PC-3 (cell line): ENCODE measurements at places on chromosomes 5 and 9. TPM values are rescaled to one million over a fixed set of nuclear protein-coding genes. Genes with fewer than 3 reads are reported as not detected.

GRCh38 chr5:173496883-173497255 lies 119.6 kb downstream of the BOD1 start:
- no peak for DNase-seq

DNA sequence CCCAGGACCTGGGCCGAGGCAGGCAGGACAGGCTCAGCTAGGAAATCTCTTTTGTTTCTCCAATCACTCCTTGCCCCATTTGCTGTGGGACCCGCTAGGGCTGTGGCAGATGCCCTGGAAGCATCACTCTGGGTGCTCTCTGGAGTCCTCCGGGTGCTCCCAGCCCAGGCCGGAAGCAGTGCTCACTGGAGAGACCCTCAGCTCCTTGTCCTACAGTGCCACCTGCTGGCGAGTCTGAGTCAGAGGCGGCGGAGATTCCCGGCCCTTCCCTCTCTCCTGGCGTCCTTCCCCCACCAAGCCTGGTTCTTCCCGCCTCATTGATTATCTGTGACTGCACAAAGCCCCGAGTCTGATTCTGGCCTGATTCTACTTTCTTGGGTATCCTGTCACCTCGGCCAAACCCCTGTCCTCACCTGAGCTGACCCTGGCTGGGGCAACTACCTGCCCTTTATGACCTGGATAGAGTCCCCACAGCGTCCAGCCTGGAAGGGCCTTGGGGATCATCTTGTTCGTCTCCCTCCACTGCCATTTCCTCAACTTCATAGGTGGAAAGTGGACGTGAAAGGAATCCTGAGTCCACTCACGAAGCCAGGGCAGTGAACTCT lies 7.3 kb upstream of the BARHL1 start:
- DNase-seq, result peak; percentile 72

GRCh38 chr5:85823462-85824426 lies 794.0 kb upstream of the COX7C start:
- peak; percentile 77 for DNase-seq

CCNJL gene
- total RNA-seq, result 7.7 and 9.3 TPM in 2 replicates

DNA sequence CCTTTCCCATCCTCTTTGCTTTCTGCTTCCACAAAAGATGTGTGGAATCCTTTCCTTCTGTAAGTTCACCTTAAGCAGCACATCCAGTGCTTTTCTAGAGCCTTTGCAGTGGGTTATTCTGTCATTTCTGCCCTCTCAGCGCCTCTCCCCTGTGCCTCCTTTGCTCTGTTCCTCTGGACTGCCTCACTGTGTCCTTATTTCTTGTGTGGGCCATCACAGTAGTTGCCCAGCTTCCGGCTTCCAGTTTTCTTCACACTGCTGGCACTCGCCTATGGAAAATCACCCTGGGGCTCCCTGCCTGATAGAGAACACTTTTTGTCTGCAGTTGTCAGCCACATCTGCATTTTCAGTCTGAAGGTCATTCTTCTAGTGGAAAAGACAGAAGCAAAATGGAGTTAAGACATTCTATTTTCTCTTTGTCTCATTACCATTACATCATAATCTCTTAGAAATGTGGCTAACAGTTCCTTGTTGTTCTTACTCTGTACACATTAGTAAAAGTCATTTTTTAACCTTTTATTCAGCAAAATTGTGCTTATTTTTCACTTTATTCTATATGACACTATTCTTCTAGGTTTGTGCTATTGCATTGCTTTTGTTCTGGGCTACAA lies 64.1 kb upstream of the ZNF608 start:
- DNase-seq, result no peak

MAML1 gene
- 10.6 and 17.9 TPM in 2 replicates for total RNA-seq

TENT4A gene
- total RNA-seq, result 39.3 and 42.4 TPM in 2 replicates

- DNase-seq, result no peak
Measured at GRCh38 chr5:166324372-166324771, 1967.1 kb upstream of the WWC1 start.

DNA sequence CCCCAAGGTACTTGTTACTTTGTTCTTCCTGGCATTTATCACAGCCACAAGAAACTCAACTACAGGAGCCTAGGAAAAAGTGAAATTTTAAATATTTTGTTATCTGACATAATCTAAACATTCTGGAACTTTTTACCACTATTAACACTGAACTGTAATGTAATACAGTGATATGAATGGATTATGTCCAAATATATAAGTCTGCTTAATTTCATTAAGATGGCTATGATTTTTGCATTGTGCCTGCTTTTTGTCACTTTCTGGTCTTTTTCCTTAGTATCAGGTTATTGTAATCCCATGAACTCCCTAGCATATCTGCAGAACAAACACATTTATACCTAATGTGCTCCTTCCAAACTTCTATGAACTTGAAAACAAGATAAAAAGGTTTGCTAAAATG lies 35.8 kb downstream of the PJA2 start:
- DNase-seq, result no peak

SARDH gene
- total RNA-seq, result 2.5 and 3.4 TPM in 2 replicates

CAMK4 gene
- 0.55 and 0.69 TPM in 2 replicates for total RNA-seq

DNA sequence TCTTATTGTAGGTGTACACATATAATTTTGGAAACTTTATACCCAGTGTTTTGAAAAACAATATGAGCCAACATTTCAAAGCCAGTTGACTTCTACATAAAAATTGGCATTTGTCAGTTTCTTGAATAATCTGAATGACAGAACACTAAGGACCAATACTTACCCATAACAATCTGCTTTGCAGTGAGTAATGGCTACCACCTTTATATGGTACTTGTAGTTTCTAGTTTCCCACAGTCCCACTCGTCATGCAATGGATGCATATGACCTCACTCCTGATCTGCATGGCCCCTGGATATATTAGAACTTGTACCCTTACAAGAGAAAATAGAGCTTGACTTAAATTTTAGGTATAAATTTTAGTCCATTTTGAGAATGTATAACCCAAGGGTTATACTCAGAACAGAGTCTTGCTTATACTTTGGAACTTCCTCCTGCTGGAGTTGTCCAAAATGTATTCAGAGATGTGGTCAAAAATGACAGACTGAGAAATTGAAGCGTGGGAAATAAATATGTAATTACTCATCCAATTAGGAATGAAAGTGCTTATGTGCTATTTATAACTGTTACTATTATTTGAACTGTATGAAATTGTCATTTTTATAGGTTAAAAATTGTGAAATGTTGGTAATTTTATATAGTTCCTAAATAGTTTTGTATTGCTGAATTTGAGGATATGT lies 19.5 kb downstream of the XRCC4 start:
- no peak for DNase-seq

- DNase-seq, result no peak
Measured at GRCh38 chr9:129415942-129416651, 204.8 kb downstream of the C9orf50 start.

LCP2 gene
- not detected in 2 replicates for total RNA-seq

DNA sequence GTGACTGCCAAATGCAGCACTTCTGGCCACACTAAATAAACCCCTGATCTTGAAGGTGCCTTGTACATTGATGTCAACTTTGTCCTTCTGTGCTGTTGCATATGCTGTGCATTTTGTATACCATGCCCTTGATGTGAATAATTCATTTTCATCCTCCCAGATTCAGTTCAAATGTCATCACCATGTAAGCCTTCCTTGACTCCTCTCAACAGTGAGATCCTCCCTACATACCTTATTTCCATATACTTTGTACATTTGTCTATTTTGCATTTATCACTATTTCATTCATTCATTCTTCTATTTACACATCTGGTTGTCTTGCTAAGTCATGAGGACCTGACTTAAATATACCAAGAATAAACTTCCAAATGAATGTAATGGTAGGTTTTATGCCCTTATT lies 273.2 kb upstream of the EFNA5 start:
- DNase-seq, result no peak

DNA sequence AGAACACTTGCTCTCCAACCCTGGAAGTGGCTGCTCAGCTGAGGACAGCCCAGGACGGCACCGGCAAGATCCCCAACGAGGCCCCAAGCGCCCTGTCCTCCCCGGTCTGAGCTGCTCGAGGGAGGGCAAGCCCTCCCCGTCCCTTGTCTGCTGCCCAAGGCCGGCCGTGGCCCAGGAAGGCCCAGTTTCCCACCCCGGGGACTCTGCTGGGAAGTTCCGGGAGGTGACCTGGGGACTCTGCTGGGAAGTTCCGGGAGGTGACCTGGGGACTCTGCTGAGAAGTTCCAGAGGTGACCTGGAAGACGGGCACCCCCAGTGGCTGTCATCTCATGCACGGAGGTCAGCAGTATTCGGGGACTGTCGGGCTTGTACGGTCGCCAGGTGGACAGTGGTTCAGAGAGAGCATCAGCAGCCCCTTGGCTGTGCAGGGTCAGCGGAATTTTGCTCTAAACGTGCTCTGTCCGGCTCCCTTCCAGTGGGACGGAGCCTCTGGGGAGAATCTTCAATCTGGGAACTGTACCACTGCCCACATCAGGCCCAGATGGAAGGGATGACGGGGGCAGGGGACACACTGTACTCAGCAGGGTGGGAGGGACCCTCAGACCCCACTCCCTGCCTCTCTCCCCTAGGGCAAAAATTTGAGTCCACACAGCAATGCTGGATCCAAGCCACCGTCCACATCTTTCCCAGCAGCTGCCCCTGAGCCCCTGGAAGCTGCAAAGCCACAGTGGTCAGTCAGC lies 7.2 kb downstream of the NACC2 start:
- no peak for DNase-seq

CCDC107 gene
- total RNA-seq, result 34.9 and 37.0 TPM in 2 replicates

SH3RF2 gene
- 5.9 and 6.2 TPM in 2 replicates for total RNA-seq
